ENCODE measurements at places on chromosomes 3 and 15.

GRCh38 chr3:195178124-195178910 is 92.6 kb downstream of the XXYLT1 start:
- peak; percentile 66 for DNase-seq

GRCh38 chr3:120567370-120568201 is 28.6 kb upstream of the NDUFB4 start:
- DNase-seq = peak; percentile 50

DNA sequence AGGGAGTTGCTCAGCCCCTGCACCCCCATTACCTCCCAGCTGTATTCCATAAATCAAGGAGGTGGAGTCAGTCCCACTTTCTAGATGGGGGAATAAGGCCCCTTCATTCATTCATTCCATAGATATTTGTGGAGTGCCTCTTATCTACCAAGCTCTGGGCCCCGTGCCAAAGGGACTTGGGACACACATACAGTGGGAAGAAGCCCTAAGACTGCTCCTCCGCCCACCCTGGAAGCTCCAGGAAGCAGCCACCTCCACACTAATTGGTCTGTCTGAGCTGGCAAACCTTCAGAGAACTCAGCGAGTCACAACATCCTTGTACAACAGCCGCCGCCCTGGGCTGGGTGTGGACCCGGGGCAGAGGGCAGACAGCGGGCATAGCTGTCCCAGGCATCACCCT is 6.4 kb downstream of the STRA6 start:
- no peak for DNase-seq

DNA sequence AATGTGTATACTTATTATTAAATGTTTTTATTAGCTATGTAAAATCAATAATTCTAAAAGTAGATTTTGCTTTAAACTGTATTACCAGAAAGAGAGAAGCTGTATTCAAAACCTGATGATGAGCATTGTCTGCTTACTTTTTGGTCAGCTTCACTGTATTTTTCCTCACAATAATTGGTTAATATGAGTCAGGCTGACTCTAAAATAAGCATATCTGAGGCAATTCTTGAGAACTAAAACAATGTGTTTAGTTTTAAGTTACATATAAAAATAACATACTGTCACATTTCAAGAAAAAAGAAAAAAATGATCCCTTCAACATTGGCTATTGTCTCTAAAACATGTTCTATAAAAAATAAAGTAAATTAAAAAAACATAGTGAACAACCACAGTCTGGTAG is 66.1 kb downstream of the EPHA3 start:
- DNase-seq = no peak

DNA sequence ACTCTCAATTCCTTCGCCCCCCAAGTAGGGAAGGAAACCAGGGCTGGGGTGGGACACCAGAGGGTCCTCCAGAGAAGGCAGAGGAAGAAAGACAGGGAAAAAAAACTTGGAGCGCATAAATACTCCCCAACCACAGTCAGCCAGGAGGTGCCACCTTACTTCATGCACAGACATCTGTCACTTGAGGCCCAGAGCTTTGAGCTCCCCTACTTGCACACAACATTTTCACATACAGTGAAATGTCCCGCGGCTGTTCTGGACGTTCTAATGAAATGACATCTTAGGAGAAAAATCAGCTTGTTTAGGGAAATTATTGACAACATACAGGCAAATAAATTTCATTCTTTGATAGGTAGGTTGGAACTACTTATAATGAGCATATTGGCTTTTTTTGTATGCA is 113.0 kb downstream of the LIPC start:
- DNase-seq = no peak

DNA sequence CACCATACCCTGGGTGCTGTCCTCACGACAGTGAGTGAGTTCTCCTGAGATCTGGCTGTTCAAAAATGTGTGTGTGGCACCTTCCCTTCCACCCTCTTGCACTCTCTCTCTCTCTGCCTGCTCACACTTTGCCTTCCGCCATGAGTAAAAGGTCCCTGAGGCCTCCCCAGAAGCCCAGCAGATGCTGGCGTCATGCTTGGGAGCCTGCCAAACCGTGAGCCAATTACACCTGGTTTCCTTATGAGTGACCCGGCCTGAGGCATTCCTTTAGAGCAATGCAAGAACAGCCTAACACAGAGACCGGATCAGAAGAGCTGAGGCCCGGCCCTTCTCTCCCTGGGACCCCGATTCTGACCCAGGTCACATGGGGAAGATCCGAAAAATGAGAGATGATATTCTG is 15.4 kb downstream of the TMEM44 start:
- DNase-seq = no peak

GRCh38 chr3:122183893-122184590 is 574 bp downstream of the CASR start:
- no peak for DNase-seq

DNA sequence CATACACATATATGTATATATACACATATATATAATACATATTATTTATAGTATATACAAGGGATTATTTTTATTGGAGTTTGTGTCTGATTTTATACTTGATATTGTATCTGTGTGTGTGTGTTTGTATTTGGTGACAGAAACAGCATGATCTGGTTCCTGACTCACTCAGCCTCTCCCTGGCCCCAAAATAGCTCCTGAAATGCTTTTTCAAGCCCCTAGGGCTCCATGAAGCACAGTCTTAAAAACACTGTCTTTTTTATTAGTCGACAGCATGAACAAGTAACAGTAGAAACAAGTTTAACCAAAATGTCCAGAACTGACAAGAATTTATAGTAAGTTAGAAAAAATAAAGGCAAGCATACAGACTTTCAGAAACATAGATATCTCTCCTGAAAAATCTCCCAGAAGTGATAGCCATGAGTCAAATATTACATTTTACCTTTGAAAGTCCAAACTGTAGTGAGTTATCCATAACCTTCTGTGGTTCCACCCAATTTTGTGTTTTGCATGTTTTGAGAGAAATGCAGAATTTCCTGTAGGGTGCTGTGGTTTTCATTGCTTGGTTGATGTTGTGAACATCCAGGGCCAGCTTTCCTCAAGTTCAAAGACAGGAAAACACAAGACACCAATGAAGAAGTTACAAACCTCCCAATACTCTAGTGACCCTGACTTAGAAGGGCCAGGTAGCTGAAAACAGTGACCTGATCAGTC is 98.5 kb upstream of the CCDC80 start:
- DNase-seq = no peak

- DNase-seq = no peak
These were observed 383.9 kb upstream of the DPH6 start for GRCh38 chr15:35929740-35930444.

- DNase-seq = no peak
These were observed 356.1 kb downstream of the OTOL1 start for GRCh38 chr3:161852744-161853143.

- DNase-seq = no peak
These were observed 13.6 kb upstream of the GATM start for GRCh38 chr15:45391746-45392583.

GRCh38 chr3:46489875-46490274 is 7.9 kb upstream of the RTP3 start:
- no peak for DNase-seq

GRCh38 chr3:186070996-186071395 is 37.9 kb downstream of the ETV5 start:
- no peak for DNase-seq

GRCh38 chr15:38658431-38658830 is 93.8 kb upstream of the RASGRP1 start:
- DNase-seq = no peak

- DNase-seq = no peak
These were observed 6.6 kb downstream of the DUOX1 start for GRCh38 chr15:45136378-45136764.

DNA sequence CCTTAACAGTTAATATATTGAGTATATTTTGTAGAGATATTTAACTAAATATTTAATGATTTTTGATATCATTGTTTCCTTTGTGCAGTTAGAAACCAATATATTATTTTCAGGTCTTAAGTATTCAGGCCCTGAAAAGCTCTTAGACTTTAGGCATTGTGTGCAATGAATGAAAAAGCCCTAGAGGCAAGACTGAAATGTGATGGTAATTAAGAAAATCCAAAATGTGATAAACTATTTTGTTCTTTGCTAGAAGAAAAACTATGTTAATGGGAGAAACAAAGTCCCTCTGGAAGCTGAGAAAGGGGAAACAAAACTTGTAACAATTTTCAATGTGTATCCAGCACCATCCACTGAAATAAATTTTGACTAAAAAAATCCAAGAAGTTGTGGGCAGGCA is 54.6 kb upstream of the SSR3 start:
- DNase-seq = no peak

DNA sequence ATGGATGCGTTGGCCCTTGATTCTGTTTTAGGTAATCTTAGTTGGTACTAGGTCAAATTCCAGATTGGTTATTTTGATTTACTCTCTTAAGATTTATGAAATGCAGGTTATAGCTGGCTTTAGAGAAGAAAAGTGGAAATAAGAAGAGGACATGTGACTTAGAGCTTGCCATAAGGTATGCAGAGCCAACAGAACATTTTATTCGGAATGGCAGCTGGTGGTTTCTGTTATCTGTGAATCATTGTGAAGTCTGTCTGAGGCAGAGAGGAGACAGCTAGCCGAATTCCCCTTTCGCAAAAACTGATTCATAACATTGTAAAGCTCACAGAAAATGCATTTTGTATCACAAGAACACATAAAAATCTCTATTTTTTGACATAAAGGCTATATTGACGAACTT is 82.1 kb downstream of the FILIP1L start:
- no peak for DNase-seq

DNA sequence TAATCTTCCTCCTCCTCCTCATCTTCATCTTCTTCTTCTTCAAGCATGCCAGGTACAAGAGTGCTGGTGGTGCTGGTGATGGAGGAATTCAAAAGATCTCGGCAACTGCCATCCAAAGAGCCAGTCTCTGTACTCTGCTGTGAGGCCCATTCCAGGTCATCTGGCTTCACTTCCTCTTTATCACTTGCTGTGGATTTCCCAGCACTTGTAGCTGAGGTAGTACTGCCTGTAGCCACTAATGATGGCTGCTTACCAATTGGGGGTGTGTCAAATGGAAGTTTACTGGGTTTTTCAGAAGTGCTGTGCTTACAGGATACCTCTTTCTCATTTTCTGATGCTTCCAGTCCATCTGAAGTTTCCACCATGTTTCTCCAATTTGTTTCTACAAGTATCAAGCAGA is 28.8 kb upstream of the SHC4 start:
- DNase-seq = no peak

GRCh38 chr15:65724464-65725215 is 67.5 kb downstream of the DENND4A start:
- no peak for DNase-seq

- DNase-seq = no peak
These were observed 141.6 kb downstream of the EFHB start for GRCh38 chr3:19792388-19792787.

DNA sequence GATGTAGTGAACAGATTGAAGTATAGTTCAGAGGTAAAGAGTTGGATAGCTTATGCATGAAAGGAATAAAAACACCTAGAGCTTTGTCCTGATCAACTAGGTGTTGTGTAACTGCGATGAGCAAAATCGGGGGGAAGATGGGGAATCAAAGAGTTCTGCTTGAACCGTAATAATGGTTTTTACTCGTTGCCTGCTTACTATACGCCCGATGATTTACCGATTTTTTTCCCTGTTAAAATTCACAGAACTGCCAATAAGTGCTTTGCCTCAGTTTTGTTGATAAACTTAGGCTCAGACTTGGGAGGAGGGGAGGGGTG is 783 bp upstream of the DNAJB11 start:
- no peak for DNase-seq

DNA sequence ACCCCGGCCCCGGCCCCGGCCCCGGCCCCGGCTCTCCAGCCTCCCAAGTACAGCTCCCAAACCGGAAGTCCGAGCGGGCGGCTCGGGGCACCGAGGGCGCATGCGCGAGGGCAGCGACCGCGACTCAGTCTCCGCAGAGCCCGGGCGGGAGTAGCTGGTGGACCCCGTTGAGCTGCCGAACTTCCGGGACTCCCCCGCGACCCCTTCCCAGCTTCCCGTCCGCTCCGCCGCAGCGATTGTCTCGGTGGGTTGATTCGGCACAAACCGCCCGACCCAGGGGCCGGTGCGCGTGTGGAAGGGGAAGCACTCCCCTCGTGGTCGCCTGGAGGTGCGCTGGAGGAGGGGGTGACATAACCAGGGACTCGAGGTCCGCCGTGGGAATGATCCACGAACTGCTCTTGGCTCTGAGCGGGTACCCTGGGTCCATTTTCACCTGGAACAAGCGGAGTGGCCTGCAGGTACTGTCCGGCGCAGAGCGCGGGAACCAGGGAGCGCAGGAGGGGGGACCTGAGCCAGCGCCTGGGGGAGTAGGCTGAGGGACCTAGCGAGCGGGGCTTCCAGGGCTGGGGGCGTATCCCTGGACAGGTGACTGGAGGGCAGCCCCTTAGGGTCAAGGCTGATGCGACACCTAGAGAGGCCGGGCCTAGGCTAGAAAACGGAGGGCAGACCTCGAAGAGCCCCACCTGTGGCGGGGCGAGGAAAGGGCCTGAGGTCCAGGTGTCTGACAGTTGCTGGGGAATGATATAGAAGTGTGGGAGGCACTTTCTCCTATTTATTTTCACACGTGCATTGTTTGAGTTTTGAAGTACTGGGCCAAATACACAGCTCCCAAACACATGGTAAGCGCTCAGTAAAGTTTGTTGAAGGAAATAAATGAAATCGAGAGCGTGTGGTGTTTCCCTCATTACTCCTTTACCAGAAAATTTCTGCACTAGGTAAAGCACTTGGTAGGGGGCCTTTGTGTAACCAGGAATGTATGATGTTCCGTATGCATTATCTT is at the start of the genes TUBGCP4 and ZSCAN29:
Gene TUBGCP4, plus strand, starts transcription at position 127 of the 1,000 bp plus-strand sequence. Its CDS starts 254 bp downstream, at position 381.
Gene ZSCAN29, minus strand, starts transcription at position 69 of the 1,000 bp plus-strand sequence. CDS start 1,130 bp downstream, outside the sequence.
- DNase-seq = peak; percentile 66

DNA sequence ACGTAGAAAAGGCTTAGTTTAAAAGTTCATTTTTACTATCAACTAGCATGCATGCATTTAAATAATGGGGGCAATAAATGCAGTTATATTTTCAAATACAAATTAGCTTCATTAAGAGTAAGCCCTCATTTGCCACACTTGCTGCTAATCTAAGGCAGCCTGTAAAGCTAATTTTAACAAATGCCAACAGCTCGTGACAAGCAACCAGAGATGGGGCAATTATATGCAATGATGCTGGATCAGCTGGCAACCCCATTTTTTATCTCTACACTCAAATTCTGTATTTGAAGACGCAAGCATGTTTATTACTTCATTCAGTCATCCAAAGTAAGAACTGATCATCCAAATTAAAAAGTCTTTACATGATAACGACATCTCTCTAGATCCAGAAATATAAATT is 12.1 kb downstream of the RFTN1 start:
- no peak for DNase-seq

- DNase-seq = no peak
These were observed 90.6 kb upstream of the MYZAP start for GRCh38 chr15:57500979-57501576.

DNA sequence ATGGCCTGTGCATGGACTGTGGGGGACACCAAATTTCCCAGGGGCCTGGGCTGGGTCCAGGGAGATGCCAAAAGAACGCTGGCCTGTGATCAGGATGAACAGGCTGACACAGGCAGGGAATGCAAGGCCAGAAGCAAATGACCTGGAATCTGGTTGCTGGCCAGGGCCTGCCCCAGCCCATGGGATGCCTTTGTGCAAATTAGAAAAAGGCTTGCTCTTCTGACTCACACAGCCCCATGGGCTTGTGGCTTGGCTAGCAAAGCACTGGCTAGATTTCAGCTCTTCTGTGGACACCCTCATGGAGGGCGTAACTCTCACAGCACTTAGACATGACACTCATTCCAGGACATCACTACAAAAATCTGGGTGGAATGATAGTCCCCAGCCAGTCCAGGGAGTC is 356.0 kb downstream of the SHQ1 start:
- no peak for DNase-seq
